Naive B cell (primary cell): ENCODE measurements at places on chromosomes 3 and 15.

DNA sequence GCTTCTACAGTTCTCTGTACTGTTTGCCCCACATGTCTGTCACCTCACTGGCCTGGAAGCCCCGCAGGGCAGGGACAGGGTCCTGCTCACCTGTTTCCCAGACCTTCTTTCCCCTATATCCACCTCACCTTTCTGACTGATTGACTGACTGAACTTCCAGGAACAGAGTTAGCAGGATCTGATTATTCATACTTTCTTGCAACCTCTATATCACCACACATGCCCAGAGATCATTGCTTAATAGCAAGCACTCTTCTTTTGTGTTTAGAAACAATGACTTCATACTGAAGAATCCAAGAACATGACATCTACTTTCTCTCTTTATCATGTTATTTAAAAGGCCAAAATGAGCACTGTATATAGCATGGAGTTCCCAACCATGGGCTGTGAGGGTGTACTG, 18.0 kb upstream of the CLEC3B start:
- peaks cover 21% of the 10 kb centered on the region for H3K4me1 ChIP-seq
- no peak for DNase-seq
- H3K27ac ChIP-seq, result no peak overlapping the region
- no peak overlapping the region for H3K4me3 ChIP-seq

- no peaks in the 10 kb centered on the region for H3K36me3 ChIP-seq
- no peaks in the 10 kb centered on the region for H3K4me1 ChIP-seq
- H3K27me3 ChIP-seq, result peaks cover 46% of the 10 kb centered on the region
- H3K27ac ChIP-seq, result no peak overlapping the region
- no peak overlapping the region for H3K4me3 ChIP-seq
These were observed 2.6 kb upstream of the AGBL1 start for GRCh38 chr15:86077070-86077469.

- H3K4me1 ChIP-seq, result peaks cover 36% of the 10 kb centered on the region
- no peak overlapping the region for H3K4me3 ChIP-seq
These were observed 5.8 kb downstream of the SQOR start for GRCh38 chr15:45640616-45641015.

GRCh38 chr15:63190769-63191649, 1.6 kb downstream of the RAB8B start:
- DNase-seq, result no peak
- H3K27ac ChIP-seq, result peak overlapping the region; percentile 99
- H3K36me3 ChIP-seq, result no peaks in the 10 kb centered on the region
- H3K4me3 ChIP-seq, result peak overlapping the region; percentile 100
- peaks cover 66% of the 10 kb centered on the region for H3K4me1 ChIP-seq

DNA sequence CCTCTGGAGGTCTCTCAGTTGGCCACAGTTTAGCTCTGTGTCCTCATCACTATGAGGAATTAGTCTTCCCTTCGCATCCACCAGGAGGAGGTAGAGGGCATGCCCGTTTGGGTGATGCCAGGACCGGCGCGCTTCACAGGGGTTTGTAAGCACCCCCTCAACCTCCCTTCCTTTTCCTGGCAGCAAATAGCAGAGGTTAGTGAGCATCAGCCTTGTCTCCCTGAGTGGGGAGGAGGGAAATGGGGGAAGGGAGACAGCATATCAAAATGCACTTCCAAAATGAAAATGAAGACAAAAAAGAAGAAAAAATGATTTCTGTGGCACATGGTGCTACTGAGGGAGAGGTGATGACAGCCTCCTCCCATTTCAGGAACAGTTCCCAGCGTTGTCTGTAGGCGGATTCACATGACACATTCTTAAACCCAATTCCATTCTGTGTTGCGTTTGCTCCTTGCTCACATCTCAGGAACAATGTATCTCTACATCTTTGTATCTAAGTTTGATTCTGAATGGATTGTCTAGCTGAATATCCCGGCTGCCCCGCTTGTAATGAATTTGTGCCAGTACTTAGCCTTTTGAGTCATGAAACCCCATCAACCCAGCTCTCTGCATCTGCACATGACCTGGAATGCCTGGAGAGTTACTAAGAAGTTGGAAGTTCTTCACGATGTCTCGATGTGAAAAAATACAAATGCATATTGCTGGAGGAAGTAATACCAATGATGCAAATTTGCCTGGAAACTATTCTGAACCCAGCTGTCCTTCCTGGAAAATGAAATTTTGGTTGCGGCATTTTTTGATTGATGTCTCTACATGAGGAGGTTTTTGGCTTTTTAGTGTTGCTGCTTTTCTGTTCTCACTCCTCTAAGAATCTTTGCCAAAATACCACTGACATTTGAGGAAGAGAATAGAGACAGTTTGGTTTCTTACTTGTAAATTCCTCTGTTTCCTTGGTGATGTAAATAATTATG, 45.2 kb downstream of the TYRO3 start:
- no peaks in the 10 kb centered on the region for H3K36me3 ChIP-seq
- H3K4me3 ChIP-seq, result peak overlapping the region; percentile 72
- H3K27ac ChIP-seq, result peak overlapping the region; percentile 23
- peaks cover 36% of the 10 kb centered on the region for H3K27me3 ChIP-seq

- H3K4me1 ChIP-seq, result no peaks in the 10 kb centered on the region
- no peak for DNase-seq
- H3K4me3 ChIP-seq, result no peak overlapping the region
- no peaks in the 10 kb centered on the region for H3K27me3 ChIP-seq
- H3K27ac ChIP-seq, result no peak overlapping the region
These were observed 535.8 kb downstream of the TBL1XR1 start for GRCh38 chr3:176661432-176661964.

- no peaks in the 10 kb centered on the region for H3K27me3 ChIP-seq
- H3K27ac ChIP-seq, result no peak overlapping the region
- no peaks in the 10 kb centered on the region for H3K36me3 ChIP-seq
- H3K4me3 ChIP-seq, result no peak overlapping the region
These were observed 281.0 kb upstream of the TBL1XR1 start for GRCh38 chr3:177478170-177478867.

DNA sequence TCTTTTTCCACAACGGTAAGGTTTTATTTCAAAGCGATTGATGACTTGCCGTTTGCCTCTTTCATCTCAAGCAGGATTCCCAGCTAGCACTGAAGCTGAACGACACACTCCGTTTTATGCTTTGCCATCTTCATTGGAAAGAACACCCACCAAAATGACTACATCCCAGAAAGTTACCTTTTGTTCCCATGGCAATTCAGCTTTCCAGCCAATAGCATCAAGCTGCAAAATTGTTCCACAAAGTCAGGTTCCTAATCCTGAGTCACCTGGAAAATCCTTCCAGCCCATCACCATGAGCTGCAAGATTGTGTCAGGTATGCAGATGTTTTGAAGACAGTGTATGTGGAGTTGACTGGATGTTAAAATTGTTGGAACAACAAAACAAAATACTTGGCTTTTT, 56.5 kb downstream of the YEATS2 start:
- H3K4me1 ChIP-seq, result no peaks in the 10 kb centered on the region
- H3K4me3 ChIP-seq, result no peak overlapping the region
- DNase-seq, result no peak
- no peak overlapping the region for H3K27ac ChIP-seq
- peaks cover 26% of the 10 kb centered on the region for H3K36me3 ChIP-seq

GRCh38 chr3:58559586-58559985, 17.6 kb downstream of the FAM107A start:
- H3K4me3 ChIP-seq, result no peak overlapping the region
- no peaks in the 10 kb centered on the region for H3K36me3 ChIP-seq
- H3K27ac ChIP-seq, result no peak overlapping the region
- H3K4me1 ChIP-seq, result no peaks in the 10 kb centered on the region
- DNase-seq, result no peak

GRCh38 chr3:150240891-150241290, 167.2 kb upstream of the TSC22D2 start:
- no peak for DNase-seq
- H3K27ac ChIP-seq, result no peak overlapping the region
- no peak overlapping the region for H3K4me3 ChIP-seq

DNA sequence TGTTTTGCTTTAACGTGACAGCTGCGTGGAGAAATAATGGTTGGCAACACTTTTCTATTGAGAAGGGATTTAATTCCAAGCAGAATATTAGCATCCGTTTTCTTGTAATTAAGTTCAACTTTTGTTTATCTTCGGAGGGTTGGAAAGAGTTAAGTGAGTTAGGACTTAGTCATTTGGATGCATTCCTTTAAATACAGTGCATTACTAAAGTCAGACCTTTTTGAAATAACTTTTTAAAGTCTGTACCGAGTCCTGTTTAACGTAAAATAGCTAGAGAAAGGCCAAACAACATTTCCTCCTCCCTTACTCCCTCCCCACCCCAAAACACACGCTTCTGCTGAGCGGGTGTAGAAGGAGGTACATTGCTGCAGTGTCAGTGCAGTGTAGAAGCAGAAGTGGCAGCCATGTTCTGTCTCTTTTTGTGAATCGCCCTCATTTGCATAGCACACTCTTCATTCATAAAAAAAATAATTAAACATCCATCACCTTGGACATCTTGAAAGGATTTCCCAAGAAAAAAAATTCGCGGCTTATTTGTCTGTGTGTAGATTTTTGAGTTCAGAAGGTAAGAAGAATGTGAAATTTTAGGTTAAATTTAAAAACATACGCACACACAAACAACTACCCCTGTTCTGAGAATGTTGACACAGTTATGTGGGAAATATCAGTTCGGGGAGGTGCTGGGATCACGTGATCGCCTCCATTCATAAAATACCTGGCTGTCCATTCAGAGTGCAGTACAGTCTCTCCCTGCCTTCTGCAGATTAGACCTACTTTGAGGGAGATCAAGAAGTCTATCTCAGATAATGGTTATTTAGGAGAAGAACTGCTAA, 1.6 kb downstream of the SPRED1 start:
- no peak overlapping the region for H3K27ac ChIP-seq
- no peaks in the 10 kb centered on the region for H3K36me3 ChIP-seq
- peaks cover 5% of the 10 kb centered on the region for H3K27me3 ChIP-seq
- peak; percentile 62 for DNase-seq
- peak overlapping the region; percentile 91 for H3K4me3 ChIP-seq
- H3K4me1 ChIP-seq, result peaks cover 29% of the 10 kb centered on the region

DNA sequence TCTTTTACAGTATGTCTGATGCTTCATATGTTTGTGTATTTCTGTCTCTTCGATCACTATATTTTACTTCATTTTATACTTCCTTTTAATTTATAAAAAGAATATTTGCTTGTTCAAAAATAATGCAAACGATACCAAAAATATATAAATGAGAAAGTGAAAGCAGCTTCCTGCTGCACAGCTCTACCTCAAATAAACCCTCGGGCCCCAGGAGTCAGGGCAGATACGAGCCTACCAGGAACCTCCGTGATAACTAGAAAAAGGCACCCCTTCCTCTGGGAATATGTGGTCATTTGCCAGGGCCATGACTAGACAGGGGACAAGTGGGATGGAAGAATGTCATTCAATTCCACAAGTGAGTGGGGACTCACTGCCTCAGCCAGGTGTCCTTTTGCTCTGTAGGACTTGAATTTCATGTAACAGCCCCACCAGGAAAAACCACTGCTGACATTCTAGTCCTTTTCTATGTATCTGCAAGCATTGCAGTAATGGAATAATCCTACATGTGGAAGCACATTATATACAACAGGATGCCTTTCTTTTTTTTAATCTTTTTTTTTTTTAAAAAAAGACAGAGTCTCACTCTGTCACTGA, 133.3 kb downstream of the SUCLG2 start:
- DNase-seq, result no peak
- H3K27ac ChIP-seq, result no peak overlapping the region
- peak overlapping the region; percentile 40 for H3K4me3 ChIP-seq
- H3K27me3 ChIP-seq, result no peaks in the 10 kb centered on the region

DNA sequence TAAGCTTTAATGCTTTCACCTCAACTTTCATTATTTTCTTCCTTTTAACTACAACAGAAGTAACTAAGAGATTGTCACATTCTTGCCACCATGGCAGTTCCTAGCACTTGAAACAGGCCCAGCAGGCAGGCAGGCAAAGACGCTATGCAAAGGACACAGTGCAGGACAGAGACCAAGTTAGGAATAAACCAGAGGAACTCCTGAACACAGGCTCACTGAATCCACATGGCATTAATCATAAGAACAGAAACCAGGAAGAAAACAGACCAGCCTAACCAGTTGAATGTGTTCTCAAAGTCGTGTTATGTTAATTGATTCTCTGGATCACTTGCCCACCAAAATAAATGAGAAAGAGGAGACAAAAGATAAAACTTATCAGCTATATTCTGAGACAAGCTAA, 397.6 kb downstream of the TBL1XR1 start:
- no peak overlapping the region for H3K4me3 ChIP-seq
- H3K36me3 ChIP-seq, result no peaks in the 10 kb centered on the region
- H3K27ac ChIP-seq, result no peak overlapping the region
- H3K4me1 ChIP-seq, result no peaks in the 10 kb centered on the region
- DNase-seq, result no peak
- no peaks in the 10 kb centered on the region for H3K27me3 ChIP-seq

DNA sequence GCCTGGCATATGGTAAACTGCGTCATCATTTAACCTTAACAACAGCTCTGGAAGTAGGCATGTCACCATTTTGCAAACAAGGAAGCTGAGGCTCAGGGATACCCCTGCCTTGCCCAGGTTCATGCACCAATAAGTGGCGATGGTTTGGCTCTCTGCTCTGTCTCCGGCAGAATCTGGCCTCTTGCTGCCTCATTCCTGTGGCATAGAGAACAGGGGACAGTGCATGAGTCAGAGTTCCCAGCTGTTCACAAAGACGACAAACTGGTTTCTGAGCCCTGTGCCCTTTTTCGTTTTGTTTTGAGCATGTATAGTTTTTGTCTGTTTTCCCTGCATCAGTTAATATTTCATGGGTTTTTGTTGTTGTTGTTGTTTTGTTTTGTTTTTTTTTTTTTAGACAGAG, 236.8 kb downstream of the OPA1 start:
- peaks cover 27% of the 10 kb centered on the region for H3K4me1 ChIP-seq
- H3K36me3 ChIP-seq, result peaks cover 7% of the 10 kb centered on the region
- H3K4me3 ChIP-seq, result no peak overlapping the region
- no peak for DNase-seq
- H3K27me3 ChIP-seq, result peaks cover 18% of the 10 kb centered on the region

GRCh38 chr3:16060945-16061344, 113.5 kb upstream of the GALNT15 start:
- no peak for DNase-seq
- H3K36me3 ChIP-seq, result no peaks in the 10 kb centered on the region
- H3K27me3 ChIP-seq, result peaks cover 4% of the 10 kb centered on the region

DNA sequence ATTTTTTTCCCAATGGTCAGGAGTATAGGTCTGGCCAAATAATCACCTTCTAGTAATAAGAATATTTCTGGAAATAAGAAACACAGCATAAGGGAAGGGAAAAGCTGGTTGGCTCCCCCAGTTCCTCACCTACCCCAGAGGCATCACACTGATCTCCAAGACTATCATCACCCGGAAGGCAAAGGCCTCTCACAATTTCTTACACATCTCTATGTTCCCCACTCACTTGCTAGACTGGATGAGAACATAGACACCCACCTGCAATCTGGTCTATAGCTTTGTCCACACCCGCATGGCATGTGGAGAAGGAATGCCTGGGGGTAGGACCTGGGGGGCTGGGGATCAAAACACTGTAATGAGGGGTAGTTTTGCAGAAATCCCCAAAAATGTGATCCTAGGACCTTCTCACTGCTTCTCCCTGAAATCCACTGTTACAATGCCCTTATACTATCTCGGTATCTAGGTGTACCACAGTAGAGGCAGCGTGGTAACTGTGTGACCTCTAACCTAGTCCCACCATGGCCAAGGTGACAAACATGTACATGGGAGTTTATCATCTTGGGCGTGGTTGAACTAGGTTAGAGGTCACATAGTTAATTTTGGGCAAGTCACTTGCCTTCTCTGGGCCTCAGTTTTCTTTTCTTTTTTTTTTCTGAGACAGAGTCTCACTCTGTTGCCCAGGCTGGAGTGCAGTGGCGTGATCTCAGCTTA, 29.5 kb upstream of the NRROS start:
- DNase-seq, result no peak
- H3K27me3 ChIP-seq, result no peaks in the 10 kb centered on the region
- no peaks in the 10 kb centered on the region for H3K36me3 ChIP-seq

GRCh38 chr15:52348056-52348745, 52.6 kb upstream of the MYO5C start:
- H3K27ac ChIP-seq, result peak overlapping the region; percentile 55
- no peak overlapping the region for H3K4me3 ChIP-seq
- H3K4me1 ChIP-seq, result no peaks in the 10 kb centered on the region
- peaks cover 22% of the 10 kb centered on the region for H3K36me3 ChIP-seq
- no peaks in the 10 kb centered on the region for H3K27me3 ChIP-seq
